Stimulated activated CD4-positive, alpha-beta T cell treated with anti-CD3 and anti-CD28 coated beads, Interleukin-2, amount 100 ng/mL, for 4 hours (primary cell): ENCODE measurements at places on chromosomes 11 and 22.
A peak's percentile ranks its signal among the peaks of the same experiment; 100 is the strongest.

GRCh38 chr11:67277231-67277961 lies 11.1 kb downstream of the GRK2 start:
- DNase-seq: peak; percentile 81

GRCh38 chr11:130411223-130411622 lies 17.2 kb downstream of the ADAMTS8 start:
- DNase-seq: no peak

- DNase-seq: no peak
Measured at GRCh38 chr11:1307163-1307870, 2.1 kb downstream of the TOLLIP start.

DNA sequence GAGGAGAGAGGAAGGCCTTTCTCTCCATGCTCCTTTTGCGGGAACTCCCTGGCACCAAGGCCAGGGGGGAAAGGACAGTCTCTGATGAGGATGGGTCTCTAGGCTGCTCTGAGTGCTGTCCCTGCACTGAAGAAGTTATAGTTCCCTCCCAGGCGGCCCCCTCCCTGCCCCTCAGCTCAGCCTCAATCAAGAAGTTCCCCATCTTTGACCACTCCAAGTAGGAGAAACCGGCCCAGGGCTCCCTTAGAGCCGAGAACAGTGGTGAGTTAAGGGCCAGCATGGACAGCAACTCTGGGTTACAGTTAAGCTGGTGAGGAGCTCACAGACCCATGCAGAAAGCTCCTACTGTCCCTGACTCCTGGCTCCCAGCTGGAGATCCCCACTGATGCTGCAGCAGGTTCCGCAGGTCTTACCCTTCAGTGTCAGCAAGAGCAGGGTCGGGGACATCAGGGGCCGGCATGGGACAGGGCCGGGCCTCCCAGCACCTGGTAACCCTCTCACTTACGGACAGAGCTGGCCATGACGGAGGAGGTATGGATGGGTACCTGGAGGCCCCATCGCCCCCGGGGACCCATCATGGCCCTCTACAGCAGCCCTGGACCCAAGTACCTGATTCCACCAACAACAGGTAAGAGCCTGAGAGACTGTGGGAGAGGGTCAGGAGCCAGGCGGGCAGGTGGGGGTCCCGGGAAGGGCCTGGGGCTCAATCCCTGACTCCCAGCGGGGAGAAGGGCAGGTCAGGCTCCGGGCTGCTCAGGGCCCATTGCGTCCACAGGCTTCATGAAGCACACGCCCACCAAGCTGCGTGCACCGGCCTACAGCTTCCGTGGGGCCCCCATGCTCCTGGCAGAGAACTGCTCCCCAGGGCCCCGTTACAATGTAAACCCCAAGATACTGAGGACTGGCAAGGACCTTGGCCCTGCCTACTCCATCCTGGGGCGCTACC lies 4.2 kb downstream of the SCGB1C1 start:
- no peak for DNase-seq

DNA sequence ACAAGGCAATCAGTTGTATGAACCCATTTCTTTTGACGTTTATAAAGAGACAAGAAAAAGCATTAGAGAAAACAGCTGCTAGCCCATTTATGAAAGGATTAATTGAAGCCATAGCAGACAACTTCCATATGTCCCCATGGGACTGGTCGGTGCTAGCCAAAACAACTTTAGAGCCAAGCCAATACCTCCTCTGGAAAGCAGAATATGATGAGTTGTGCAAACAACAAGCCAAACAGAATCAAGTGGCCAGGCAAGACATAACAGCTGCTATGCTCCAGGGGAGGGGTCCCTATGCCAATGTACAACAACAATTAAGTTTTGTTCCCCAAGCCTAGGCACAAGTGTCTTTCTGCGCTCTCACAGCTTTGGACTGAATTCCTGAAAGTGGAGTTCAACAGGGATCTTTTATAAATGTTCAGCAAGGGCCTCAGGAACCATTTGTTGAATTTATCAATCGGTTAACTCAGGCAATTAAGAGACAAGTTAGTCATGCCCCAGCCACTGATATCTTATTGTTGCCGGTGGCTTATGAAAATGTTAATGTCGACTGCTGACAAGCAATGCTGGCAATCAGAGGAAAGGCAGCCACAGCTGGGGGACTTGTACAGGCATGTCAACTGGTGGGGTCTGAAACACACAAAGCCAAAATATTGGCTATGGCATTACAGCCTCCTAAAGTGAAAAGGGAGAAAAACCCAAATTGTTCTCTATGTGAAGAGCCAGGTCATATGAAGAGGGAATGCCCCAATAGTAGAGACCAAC lies 1593.1 kb upstream of the TENM4 start:
- no peak for DNase-seq

- DNase-seq: no peak
Measured at GRCh38 chr22:38868286-38868721, 3.7 kb downstream of the CBX6 start.

GRCh38 chr22:29994027-29994715 lies 86.1 kb upstream of the HORMAD2 start:
- DNase-seq: no peak

- DNase-seq: peak; percentile 94
Measured at GRCh38 chr11:134068829-134069425, at the start of gene JAM3. JAM3 (plus strand) TSS chr11:134069072; CDS start chr11:134069084, 12 bp downstream.

GRCh38 chr11:134139873-134140331 lies 71.0 kb downstream of the JAM3 start:
- peak; percentile 16 for DNase-seq

GRCh38 chr11:129313541-129314297 lies 61.9 kb upstream of the BARX2 start:
- DNase-seq: no peak

GRCh38 chr11:95922099-95922498 lies 1.8 kb downstream of the MTMR2 start:
- DNase-seq: no peak

- DNase-seq: no peak
Measured at GRCh38 chr22:19992921-19993355, 23.7 kb downstream of the ARVCF start.

DNA sequence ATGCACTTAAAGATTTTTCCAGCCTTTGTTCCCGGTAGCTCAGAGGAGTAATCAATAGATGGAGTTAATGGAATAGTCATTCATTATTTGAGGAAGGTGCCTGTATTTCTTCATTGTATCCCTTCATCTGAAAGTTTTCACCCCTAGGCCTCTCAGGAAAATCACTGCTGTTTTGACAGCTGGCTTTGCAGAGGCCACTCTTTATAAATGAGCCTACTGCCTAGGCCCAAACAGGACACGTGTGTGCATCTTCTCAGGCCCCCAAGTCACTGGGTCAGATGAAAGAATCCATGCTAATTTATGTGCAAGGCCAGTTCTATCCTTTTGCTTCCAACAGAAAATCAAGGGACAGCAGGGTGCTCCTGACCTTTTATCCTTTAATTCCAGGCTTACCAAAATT lies 76.8 kb downstream of the MPPED2 start:
- no peak for DNase-seq

DNA sequence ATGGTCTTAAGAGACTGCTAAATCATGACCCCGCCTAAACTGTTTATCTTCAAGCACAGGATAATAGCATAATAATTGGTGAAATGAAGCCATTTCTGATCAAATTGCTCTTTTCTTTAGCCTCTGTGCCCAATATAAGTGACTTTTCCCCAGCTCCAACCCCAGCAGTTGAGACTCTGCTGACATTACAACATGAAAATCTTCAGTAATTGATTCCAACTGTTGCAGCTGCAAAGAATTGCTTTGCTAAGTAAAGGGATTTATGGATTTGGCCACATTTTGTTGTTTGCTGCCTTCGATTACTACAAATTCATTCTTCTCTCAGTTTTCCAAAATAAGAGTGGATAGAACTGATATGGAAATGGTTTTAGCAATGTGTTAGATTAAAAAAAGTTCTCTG lies 576.7 kb upstream of the LRRC4C start:
- DNase-seq: no peak

GRCh38 chr11:97356144-97356543 lies 966.3 kb downstream of the JRKL start:
- no peak for DNase-seq

GRCh38 chr11:33664166-33664565 lies 36.5 kb downstream of the C11orf91 start:
- no peak for DNase-seq

GRCh38 chr11:83760932-83761331 lies 474.8 kb upstream of the CCDC90B start:
- no peak for DNase-seq

DNA sequence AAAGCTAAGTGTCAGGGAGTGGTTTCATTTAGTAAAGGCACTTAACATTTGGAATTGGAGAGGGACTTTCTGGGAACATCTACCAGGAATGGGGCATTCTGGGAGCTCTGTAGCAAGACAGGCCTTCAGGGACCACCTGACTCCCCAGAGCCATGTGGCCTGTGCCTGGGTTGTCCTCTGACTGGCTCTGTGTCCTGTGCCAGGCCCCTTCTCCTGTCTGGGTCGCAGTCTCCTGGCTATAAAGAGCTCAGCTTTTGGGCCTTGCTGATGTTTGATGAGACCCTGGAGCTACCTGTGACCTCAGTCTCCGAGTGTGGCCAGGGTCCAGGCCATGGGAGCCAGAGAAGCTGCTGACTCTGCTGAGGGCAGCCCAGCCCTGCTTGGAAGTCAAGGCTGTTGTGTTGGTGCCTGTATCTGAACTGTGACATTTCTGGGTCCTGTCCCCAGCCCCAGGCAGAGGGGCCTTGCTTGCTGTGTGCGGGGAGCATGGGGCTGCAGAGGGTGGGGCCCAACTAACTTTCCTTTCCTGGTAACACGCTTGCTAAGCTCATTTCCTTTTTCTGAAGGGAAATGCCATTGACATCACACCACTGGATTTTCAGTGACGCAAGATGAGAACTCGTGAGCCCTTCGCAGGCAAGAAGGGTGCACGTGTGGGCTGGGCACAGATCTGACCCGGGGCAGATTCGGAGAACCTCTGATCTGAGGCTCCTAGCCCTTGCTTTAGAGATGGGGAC lies 41.3 kb downstream of the LRRC32 start:
- DNase-seq: no peak

GRCh38 chr11:117535850-117536411 lies 208.3 kb downstream of the CEP164 start:
- no peak for DNase-seq

DNA sequence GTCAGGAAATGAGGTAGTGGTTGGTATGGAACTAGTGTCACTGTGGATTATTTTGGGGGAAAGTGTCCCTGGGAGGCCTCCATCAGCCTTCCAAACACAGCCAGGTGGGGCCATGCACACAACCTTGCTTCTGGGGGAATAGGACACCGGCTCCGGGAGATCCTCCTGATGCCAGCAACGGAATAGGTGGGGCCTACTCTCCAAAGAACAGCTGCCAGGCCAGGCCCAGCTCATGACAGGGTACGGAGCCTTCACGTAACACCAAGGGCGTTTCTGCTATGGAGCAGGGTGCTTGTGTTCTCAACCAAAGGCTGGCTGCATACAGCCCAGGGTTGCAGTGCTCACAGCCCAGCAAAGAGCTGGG lies 30.6 kb upstream of the LINC01488 start:
- no peak for DNase-seq

- no peak for DNase-seq
Measured at GRCh38 chr11:90434858-90435257, 212.0 kb upstream of the CHORDC1 start.

DNA sequence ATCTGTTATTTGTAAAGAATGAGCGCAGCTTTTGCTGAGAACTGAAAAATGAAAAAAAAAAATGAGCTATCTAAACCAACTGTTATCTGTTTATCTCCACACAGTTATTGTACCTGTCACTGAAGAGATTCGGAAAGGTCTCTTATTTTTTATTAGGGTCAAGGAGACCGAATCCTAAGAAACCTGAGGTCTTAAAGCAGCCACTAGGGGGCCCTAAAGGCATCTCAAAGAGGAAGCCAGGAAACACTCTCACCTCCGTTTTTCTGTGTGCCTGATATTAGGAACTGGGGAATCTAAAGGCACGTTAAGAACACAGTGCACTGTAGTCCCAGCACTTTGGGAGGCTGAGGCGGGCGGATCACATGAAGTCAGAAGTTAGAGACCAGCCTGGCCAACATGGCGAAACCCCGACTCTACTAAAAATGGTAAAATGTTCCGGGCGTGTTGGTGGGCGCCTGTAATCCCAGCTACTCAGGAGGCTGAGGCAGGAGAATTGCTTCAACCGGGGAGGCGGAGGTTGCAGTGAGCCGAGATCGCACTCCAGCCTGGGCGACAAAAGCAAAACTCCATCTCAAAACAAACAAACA lies 3.5 kb upstream of the LARGE1 start:
- DNase-seq: no peak

DNA sequence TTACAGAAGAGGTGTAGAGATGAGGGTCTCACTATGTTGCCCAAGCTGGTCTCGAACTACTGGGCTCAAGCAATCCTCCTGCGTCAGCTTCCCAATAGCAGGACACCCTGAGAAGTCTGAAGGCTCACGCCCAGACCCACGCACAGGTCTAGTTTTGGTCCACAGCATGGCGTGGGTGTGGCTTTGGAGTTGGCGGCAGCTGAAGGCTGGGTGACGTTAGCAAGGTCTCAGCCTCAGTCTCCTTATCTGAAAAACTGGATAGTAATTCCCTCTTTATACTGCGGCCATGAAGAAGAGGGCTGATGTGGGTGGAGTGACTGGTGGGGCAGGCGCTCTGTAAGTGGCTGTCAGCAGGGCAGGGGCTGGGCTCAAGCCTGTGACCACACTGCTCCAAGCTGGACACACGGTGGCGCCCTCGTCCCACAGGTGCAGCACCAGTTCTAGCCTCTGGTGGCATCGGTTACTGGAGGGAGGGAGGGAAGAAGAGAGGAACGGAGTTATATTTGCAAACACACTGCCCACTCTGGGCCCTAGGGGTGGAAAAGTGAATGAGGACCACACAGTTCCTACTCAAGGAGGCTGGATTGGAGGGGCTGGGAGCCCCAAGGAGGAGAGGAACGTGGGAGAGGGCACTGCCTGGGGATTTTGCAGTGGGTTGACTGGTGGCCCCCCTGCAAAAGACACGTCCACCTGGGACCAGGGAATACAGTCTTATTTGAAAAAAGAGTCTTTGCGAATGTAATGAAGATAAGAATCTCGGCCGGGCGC lies 19.6 kb upstream of the CARD10 start:
- peak; percentile 82 for DNase-seq

DNA sequence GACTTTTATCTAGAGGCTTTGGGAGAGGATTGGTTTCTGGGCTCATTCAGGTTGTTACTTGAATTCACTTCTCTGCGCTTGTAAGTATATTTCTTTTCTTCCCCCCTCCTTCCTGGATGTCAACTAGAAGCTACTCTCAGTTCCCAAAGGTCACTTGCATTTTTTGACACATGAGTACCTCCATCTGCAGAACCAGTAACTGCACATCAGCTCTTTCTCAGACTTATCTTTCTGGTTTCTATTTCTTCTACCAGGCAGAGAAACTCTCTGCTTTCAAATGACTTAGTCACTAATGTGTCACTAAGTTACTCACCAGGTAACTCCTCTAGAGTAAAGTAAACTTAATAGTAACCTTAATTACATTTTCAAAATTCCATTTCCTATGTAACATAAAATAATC lies 773.0 kb upstream of the LUZP2 start:
- no peak for DNase-seq

DNA sequence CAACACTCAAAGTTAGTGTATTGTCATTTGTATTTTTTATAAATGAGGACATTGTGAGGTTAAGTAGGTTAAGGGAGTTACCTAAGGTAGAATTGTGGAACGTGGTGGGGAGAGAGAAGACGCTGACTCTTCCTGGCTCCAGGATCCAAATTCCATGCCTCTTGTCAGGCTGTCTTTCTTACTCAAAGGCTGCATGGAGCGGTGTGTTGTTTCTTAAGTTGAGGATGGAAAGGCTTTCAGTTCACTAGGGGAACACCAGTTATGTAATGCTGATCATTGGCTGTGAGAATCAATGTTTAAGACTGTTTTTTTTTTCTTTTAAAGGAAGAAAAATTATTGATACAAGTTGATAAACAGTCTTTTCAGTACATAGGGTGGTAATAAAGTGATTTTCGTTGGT lies 2.9 kb downstream of the UBE2L3 start:
- no peak for DNase-seq
